SIG-M5 (cell line): ENCODE measurements at places on chromosomes 2 and 18.

GRCh38 chr18:70021043-70021442, 73.4 kb upstream of the CD226 start:
- DNase-seq, result no peak

DNA sequence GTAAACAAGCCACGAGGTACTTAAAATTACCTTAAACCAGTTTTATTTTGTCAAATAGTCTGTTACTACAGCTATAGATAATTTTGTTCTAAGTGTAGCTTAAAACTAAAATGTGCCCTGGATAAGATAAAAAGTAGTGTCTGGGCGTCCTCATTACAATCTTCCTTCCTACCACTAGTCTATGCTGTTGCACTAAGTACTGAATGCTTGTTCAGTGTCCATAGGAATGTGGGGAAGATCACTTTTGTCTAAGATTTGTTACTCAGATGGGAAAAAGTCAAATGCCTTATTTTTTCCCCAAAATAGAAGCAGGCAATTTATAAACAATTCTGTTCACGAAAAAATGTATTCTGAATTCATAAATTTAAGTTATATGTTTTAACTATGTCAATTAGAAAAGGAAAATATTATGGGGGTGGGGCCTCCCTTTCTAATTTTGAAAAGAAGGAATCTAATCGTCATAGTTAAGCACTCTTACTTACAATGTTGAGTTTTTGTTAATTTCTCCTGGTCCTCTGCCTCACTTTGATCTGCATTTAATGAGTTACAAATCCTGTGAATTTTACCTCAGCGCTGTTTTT, 140.4 kb upstream of the VRK2 start:
- DNase-seq, result no peak

DNA sequence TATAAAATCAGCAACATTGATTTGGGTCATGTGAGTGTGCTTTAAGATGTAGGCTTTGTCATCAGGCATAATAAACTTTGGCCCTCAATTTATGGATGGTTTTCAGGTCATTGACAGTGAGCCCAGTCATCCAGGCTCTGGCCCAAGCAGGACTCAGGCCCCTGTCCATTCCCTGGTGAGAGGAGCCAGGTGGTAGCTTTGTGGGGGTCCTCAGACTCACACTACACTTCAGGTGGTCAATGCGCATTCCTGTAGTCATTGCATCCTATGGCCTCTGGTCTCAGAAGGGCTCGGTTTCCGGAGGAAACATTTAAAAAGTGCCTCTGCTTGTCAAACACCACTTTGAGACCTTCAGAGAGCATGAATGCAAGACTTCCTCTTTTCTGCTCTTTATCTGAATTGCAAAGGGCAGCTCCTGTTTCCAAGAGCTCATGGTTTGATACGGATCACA, 20.2 kb downstream of the LGALSL start:
- no peak for DNase-seq

- DNase-seq, result no peak
Observed at GRCh38 chr2:63497576-63497975, 90.7 kb downstream of the WDPCP start.
